ENCODE measurements at places on chromosomes 2 and 18. TPM values are rescaled to one million over a fixed set of nuclear protein-coding genes. Genes with fewer than 3 reads are reported as not detected.

- H3K36me3 ChIP-seq: no peaks in the 10 kb centered on the region
- H3K27me3 ChIP-seq: no peaks in the 10 kb centered on the region
- no peak for DNase-seq
- H3K4me1 ChIP-seq: no peaks in the 10 kb centered on the region
- no peak overlapping the region for H3K27ac ChIP-seq
- H3K4me3 ChIP-seq: no peak overlapping the region
Measured at GRCh38 chr2:37375741-37376288, 31.4 kb downstream of the QPCT start.

DNA sequence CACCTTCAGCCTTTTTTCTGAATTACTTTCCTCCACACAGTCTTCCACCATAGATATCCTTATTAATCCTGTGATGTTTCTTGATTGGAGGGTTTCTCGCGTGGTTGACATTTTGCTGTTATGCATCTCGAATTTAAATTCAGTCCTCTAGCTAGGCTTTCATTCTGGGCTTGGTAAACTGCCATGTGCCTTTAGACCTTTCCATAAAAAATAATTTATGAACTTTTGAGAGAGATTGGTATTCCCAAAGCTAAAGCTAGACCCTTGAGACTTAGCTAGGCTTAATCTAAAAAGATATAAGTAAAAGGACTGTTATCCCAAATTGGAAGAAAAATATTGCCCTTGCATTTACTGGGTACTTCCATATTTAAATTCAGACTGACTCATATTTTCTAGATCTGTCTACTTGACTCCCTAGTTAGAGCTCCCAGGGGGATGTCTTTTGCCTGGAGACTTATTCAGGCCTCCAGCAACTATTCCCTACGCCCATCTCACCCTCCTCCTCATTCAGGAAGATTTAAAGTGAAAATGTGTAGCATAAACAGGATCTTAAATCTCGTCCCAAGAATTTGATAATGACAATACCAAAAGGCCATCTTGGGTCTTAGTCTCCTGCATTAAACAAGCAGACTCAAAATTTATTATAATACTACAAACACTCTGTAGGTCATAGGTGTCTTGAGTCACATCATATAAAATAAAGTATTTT, 60.3 kb downstream of the KIAA2012 start:
- no peak overlapping the region for H3K27ac ChIP-seq
- H3K36me3 ChIP-seq: no peaks in the 10 kb centered on the region
- H3K4me1 ChIP-seq: peaks cover 17% of the 10 kb centered on the region
- no peak for DNase-seq
- no peak overlapping the region for H3K4me3 ChIP-seq
- H3K27me3 ChIP-seq: no peaks in the 10 kb centered on the region

XDH gene
- 138 TPM for polyA plus RNA-seq

COLEC12 gene
- 19.1 TPM for polyA plus RNA-seq

Measured in large intestine (tissue), 12 donors.